ENCODE measurements at places on chromosomes 2 and 18. TPM values are rescaled to one million over a fixed set of nuclear protein-coding genes. Genes with fewer than 3 reads are reported as not detected.
A peak's percentile ranks its signal among the peaks of the same experiment; 100 is the strongest.

GRCh38 chr2:39494784-39495251 lies 57.7 kb upstream of the MAP4K3 start:
- peaks cover 2% of the 10 kb centered on the region for H3K36me3 ChIP-seq
- no peak overlapping the region for H3K27ac ChIP-seq
- no peak for DNase-seq
- H3K4me1 ChIP-seq: peaks cover 19% of the 10 kb centered on the region
- no peaks in the 10 kb centered on the region for H3K27me3 ChIP-seq

- H3K4me3 ChIP-seq: no peak overlapping the region
- H3K36me3 ChIP-seq: no peaks in the 10 kb centered on the region
- no peak overlapping the region for H3K27ac ChIP-seq
These were observed 133.3 kb upstream of the MEX3C start for GRCh38 chr18:51330739-51331138.

GRCh38 chr2:173386738-173387065 lies 32.0 kb downstream of the CDCA7 start:
- no peaks in the 10 kb centered on the region for H3K27me3 ChIP-seq
- H3K4me1 ChIP-seq: no peaks in the 10 kb centered on the region
- H3K27ac ChIP-seq: no peak overlapping the region
- no peak for DNase-seq
- no peak overlapping the region for H3K4me3 ChIP-seq

DNA sequence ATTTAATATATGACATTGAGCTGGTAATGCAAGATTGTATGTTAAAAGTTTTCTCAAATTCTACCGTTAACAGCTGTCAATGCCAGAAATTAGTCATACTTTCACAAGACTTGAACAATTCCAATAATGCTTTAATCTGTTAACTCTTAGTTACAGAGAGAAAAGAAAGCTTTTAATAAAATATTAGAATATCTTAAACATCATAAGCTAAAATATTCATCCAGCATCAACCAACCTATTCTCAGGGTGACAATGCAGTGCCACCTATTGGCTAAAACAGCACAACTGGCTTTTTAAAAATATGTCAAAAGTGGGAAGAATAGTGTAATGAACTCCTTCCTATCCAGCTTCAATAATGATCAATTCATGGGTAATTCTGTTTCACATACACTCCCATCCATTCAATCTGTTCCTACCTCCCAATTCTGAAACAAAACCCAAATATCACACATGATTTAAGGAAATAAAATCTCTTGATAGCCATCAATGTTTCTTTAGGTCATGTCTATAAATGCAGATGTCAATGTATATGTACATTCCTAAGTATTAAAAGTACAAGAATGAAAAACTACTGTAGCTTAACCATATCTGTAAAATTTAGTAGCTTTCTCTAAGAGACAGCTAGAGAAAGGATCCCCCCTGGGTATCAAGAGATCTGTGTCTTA lies 79.8 kb upstream of the CCDC141 start:
- no peak for DNase-seq
- H3K27me3 ChIP-seq: no peaks in the 10 kb centered on the region
- no peaks in the 10 kb centered on the region for H3K36me3 ChIP-seq

GRCh38 chr2:178871536-178871935 lies 64.3 kb upstream of the TTN start:
- peak overlapping the region; percentile 62 for H3K27ac ChIP-seq
- H3K36me3 ChIP-seq: peaks cover 8% of the 10 kb centered on the region
- H3K27me3 ChIP-seq: peaks cover 2% of the 10 kb centered on the region
- peaks cover 18% of the 10 kb centered on the region for H3K4me1 ChIP-seq
- no peak for DNase-seq
- H3K4me3 ChIP-seq: peak overlapping the region; percentile 45

Gene ATP9B
- 39.0 TPM for total RNA-seq

Gene KCNK3
- total RNA-seq: not detected

DNA sequence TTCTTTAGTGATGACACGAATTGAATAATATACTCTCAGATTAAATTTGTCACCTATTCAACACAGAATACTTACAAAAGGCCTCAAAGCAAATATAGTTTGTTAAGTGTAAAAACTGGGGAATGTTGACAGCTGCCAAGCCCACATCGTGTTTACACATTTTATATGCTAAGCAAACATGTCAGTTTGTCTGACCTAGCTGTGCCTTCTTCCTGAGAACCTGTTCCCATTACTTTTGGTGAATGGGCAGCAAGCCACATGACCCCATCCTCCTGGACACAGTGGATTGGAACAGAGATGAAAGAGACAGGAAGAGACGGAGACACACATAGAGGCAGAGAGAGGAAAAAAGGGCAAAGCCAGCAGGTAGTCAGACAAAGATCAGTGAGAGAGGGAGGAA lies 22.9 kb upstream of the CUL3 start:
- H3K4me1 ChIP-seq: peaks cover 1% of the 10 kb centered on the region
- H3K27me3 ChIP-seq: peaks cover 6% of the 10 kb centered on the region
- DNase-seq: no peak
- H3K4me3 ChIP-seq: no peak overlapping the region

DNA sequence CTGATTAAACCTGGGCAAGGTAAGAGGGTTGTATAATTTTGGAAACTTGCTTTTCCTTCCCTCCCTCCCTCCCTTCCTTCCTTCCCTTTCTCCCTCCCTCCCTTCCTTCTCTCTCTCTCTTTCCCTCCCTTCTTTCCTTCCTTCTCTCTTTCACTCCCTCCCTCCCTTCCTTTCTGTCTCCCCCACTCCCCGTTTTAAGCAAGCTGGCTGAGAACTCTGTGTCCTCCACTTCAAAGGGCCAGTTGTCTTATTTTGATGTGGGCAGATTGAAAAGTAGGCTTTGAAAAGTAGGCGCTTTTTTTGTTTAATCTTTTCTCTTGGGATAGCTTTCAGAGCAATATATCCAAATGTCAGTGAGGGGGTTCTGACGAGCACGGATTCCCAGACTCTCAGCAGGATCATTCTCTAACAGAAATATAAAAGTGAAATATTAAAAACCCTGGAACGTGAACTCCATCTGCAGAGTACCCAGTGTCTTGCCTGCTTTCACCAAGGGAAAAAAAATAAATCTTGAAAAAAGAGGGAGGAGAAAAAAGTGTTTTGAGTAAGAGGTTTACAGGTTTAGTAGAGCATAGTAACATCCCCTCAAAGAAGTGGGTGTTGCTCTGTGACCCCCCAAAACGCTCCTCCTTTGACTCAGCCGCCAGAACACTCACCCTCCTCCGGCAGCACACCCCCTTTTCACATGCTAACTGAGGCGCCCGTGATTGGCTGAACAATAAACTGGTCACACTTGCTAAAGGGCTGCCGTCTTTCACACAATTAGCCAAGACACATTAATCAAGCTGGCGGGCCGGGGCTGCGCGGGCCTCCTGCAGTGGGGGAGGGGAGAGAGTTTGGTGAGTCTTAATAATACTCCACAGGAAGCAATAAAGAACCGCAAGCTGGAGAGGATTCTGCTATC lies 52.2 kb downstream of the CDK15 start:
- H3K4me1 ChIP-seq: peaks cover 12% of the 10 kb centered on the region
- no peaks in the 10 kb centered on the region for H3K36me3 ChIP-seq
- peak overlapping the region; percentile 2 for H3K4me3 ChIP-seq
- peaks cover 44% of the 10 kb centered on the region for H3K27me3 ChIP-seq
- H3K27ac ChIP-seq: no peak overlapping the region

DNA sequence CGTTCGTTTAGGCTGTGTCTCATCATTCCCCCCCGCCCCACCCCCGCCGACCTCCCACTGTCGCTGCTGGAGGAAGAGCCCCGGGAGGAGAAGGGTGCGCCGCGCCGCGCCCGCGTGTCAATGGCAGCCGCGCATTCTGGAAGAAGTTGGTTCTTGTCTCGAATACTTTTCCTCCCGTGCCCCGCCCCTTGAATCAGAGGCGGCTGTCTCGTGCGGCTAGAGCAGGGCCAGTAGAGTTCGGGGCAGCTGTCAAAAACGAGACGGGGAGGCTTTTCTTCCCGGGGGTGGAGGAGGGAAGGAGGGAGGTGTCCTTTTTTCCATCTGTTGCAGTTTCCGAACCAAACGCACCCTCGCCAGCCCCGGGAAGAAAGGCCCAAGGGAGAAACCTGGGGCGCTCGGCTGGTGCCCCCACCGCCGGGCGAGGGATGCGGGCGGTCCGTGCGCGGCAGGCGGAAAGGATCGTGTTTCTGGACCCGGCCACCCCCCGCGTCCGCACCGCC lies 410 bp upstream of the TGIF1 start:
- DNase-seq: peak; percentile 73
- H3K27ac ChIP-seq: peak overlapping the region; percentile 96
- peak overlapping the region; percentile 93 for H3K4me3 ChIP-seq
- H3K4me1 ChIP-seq: peaks cover 26% of the 10 kb centered on the region

DNA sequence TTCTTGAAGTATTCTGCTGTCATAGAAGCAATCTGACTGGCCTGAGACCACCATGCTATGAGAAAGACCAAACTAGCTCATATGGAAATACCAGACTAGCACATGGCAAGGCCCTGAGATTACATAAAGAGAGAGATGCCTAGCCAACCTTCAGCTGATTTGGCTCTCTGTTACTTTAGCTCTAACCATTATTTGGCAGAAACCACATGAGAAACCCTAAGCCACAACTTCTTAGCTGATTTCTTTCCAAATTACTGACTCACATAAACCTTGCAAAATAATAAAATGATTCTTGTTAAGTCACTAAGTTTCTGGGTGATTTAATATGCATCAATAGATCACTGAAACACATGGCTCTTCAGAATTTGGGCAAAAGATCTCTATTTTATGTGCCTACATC lies 295.0 kb upstream of the ZNF521 start:
- no peaks in the 10 kb centered on the region for H3K4me1 ChIP-seq
- no peak overlapping the region for H3K4me3 ChIP-seq
- DNase-seq: no peak
- H3K36me3 ChIP-seq: no peaks in the 10 kb centered on the region
